SW480 (cell line): ENCODE measurements at places on chromosomes 1 and 21.

GRCh38 chr1:3169665-3170356 lies 100.8 kb downstream of the PRDM16 start:
- no peak for DNase-seq

DNA sequence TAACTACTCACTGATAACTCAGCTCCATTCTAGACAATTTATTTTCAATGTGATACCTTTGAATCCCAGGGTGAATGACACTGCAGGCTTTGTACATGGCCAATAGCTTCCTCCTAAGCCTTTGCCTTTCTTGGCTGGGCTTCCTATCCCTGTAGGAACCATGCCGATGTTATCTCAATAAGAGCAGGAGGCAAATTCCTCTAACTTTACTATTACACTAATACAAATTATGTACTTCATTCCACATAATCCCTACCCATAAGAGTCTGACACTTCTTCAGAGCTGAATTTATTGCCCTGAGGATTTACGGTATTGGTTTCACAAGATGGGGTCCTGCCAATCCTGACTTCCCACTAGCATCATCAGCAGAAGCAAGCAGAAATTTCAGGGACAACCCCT lies 14.0 kb downstream of the TGFBR3 start:
- no peak for DNase-seq

- DNase-seq: no peak
Observed at GRCh38 chr1:94301186-94301585, 63.8 kb upstream of the ARHGAP29 start.

DNA sequence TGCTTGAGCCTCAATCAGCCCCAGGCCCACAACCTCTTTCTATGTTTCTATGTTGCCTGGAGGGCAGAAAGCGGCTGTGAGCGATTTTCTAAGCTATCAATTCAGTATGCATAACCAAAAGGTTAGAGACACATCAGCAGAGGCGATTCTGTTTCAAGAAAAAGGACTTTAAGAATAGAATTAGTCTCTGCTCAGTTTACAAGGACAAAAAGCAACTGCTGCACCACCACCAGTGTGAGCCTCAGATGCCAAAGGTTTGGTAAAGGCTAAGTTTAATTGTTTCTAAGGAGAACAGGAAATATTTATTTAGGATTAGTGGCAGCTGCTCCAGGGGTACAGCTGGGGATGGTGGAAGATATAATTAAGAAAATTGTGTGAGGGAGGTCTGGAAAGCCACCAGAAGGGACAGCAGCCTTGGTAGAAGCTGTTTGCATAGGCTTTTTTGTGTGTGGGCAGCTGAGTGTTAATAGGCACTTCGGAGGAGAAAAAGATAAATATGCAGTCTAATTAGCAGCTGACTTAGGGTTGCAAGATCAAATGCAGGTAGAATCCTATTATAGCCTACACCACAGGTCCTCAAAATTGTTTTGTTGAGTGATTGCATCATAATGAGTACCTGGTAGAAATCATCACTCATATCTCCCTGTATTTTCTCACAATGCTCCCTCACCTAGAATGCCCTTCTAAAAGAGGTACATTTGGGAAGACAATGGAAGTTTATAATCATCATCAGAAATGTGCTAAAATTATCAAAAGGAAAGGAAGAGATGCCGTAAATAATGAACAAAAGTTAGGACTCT lies 35.8 kb downstream of the ZC3H11B start:
- DNase-seq: no peak

DNA sequence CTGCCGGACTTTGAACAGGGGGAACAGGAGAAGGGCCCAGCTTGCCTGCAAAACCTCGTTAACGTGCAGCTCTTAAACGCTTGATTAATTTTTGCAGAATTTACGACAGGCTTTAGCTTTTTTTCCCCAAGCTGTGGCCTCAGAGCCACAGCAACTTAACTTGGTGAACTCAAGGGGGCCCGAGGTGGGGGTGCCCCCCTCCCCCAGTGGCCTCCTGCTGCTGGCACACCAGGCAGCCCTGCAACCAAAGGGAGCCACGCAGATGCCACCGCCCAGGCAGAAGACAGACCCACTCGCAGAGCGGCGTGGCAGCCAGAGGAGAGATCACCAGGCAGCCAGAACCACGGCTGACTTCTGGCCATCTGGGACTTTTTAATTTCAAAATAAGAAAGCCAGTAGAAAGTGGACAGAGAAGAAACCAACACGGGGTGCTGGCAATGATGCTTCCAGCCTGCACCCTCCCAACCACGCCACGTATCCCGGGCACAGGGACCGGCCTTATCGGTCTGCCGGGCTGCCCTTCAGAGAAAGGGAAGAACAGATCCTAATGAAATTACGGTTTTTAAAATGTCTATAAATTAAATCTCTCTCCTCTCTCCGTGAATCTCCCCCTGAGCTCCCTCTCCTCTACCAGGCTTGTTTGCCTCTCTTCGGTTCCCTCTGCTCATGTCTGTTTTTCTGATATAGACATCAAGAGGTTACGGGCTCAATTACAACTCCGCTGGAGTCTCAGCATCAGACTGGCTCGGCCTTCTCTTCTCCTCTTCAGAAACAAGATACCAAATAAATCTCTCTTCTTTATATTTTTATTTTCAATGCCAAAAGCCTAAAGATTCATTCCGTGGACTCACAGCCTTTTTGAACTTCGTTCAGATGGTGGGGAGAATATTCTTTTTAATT lies 6.4 kb downstream of the CASZ1 start:
- DNase-seq: no peak

GRCh38 chr1:244029124-244029523 lies 22.0 kb upstream of the ZBTB18 start:
- DNase-seq: no peak

DNA sequence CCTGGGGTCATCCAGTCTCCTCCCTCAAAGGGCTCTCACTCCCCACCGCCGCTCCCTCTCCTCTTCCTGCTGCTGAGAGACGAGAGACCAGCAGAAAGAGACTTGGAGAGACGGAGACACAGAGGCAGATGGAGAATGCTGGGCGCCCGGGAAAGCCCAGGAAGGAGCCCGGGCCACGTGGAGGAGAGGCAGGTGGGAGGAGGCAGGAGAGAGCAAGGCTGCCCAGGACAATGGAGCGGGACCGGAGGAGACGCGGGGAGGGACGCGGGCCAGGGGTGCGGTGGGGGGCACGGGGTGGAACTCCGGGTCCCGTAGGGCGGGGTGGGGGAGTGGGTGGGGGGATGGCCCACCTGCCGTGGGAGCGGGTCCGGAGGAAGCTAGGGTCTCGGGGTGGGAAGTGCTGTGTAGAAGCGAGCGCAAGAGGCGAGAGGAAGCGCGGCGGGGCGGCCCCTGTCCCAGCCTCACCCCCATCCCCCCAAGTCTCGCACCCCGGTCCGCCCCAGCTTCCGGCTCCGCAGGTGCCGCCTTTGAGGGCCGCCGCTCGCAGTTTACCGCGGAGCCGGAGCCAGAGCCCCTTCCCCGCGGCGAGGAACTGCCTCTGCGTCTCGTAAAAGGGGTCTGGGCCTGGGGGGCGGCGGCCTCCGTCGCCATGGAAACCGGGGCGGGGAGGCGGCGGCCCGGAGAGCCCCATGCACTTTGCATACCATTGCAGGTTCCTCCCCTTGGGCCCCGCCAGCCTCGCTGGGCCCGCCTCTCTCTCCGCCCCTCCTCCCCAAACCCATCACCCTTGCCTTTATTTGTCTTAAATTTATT lies 11.7 kb upstream of the EPHA2 start:
- no peak for DNase-seq

DNA sequence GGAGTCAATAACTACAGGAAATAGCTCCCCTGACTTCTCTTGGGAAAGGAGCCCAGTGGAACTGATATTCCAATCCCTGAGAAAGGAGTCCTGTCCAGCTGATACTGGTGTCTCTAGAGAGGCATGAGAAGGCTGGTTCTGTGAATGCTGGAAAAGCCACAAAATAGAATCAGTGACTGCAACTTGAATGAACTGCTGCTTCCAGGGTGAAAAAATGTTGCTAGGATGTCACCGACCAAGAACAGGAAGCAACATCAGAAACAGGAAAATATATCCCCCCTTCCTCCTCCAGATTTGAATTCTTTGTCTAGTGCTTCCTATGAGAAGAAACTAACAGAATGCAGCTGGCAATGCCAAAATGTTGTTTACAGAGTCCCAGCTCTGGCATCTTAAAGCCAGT lies 269.3 kb upstream of the LYPLAL1 start:
- DNase-seq: no peak

DNA sequence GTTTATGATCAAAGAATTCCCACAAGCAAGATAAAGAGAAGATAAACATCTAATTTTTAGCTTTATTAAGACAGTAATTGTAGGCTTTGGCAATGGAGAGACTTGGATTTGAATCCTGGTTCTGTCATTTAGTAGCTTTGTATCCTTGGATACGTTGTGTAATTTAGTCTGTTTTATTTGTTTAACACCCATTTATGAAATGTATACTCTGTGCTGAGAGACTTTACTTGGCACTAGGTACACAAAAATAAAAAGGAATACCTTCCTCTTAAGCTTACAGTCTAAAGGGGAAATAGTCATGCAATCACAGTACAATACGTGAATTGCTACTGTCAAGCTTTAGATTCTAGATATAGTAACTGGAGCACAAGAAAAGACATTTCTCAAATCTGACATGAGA lies 23.8 kb downstream of the ZMPSTE24 start:
- no peak for DNase-seq

DNA sequence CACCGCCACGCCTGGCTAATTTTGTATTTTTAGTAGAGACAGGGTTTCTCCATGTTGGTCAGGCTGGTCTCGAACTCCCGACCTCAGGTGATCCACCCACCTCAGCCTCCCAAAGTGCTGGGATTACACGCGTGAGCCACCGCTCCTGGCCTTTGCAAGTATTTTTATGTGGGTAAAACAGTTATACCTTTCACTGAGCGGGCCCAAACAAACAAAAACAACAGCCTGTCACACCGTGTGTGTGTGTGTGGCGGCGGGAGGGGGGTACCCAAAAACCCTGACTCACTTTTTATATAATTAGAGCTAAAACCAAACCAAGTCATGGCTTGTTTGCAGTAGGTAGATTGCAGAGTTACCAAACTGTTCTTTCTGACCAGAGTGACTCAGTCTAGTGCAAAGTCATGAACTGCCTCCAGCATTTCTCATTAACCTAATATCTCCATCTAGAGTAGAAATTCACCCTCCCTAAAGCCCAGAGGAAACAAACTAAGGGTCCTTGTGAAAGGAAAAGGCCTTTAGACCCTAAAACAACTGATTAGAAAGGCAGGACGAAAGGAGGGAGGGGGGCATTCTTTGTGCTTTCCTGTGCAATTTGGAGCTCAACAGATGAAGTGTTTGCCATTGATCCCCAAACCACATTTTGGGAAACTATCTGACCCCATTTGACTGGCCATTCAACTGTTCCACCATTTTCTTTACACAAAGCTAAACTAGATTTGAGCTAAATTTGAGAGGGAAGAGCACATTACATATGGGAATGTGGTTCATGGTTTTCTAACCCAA lies 181.0 kb downstream of the DHRS3 start:
- no peak for DNase-seq

- DNase-seq: no peak
Observed at GRCh38 chr1:221715321-221716169, 26.3 kb downstream of the DUSP10 start.

GRCh38 chr1:18976096-18976495 lies 19.6 kb upstream of the IFFO2 start:
- no peak for DNase-seq

GRCh38 chr1:154609398-154610380 lies 1.7 kb upstream of the ADAR start:
- peak; percentile 26 for DNase-seq

- peak; percentile 47 for DNase-seq
Observed at GRCh38 chr1:225651872-225652728, 823 bp downstream of the ENAH start.

DNA sequence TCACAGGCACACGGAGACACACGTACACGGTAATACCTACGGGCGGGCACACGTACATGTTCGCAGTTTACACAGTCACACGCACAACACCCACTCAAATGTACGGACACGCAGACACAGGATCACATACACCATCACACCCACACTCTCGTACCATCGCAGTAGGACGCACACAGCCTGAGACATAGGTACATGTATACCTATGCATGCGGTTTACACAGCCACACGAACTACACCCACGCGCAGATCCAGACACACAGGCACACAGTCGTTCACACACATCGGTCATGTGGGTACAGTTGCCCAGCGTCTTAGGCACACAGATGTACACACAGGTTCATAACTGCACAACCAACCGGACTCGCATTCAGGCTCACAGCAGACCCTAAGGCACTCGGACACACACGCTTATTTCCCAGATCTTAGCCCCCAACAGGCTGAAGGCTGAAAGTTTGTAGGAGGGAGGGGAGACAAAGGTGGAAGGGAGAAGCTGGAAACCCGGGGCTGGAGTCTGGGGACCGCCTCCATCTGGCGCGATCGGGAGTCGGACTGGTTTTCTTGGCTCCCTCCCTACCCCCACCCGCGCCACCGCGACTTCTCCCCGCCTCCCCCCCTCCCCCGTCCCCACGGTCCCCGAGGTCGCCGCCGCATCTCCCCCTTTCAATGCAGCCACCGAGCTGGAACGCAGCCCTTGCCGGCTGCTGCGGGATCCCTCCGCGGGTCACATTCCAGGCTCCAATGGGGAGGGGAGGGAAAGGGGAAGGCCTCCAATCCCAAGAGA lies 51.9 kb upstream of the SYNC start:
- peak; percentile 63 for DNase-seq

DNA sequence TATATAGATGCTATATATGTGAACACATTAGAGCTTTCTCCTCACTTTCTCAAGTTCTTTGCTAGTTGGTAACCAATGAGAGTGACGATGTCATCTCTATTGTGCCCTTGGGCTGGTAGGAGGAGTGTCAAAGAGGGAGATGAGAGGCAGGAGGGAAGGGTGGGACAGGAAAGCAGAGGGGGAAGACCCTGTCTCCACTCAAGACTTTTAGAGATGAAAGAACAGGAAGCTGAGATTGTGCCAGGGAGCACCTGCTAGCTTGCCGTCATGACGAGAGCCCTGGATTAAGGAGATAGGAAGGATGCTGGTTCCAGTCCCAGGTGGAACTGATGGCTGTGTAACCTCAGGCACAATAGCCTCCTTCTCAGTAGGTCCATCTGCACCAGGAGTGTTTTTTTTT lies 16.7 kb downstream of the CNR2 start:
- DNase-seq: no peak

DNA sequence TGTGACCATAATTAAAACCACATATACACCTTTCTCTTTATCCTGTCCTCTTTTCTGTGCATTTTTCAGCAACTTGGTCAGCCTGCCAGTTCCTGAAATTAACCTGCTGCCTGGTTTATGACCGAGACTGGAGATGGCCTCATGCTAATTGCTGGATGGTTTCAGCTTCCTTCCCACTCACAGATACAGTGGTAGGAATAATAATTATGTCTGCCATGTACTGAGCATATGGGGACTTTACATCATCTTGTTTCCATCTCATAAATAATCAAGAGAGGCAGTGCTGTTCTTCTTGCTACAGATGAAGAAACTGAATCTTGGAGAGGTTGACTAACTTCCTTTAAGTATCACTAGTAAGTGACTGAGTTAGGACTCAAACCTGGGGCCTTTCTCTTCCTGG lies 148.2 kb downstream of the NOS1AP start:
- DNase-seq: no peak

DNA sequence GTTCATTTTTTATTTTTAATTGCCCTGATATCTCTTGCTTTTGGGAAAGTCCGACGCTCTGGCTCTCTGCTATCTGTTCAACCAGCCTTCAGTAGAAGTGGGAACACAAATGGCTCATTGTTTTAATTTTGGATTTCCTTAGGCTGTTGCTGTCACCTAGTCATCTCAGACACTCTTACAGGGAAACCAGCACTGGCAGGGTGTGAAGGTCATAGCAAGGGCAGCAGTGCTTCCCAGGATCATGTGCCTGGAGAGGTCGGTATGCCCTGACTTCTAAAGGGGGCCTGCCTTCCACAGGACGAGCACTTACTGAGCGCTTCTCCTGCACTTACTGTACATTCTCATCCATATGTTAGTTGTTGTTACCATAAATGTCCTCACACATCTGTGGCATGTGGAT lies 224.2 kb downstream of the DISC1 start:
- no peak for DNase-seq
